Astrocyte of the hippocampus (primary cell): ENCODE measurements at places on chromosomes 2 and 18.

- peak; percentile 37 for DNase-seq
Observed at GRCh38 chr2:215171151-215171550, 32.7 kb upstream of the ABCA12 start.

- DNase-seq, result no peak
Observed at GRCh38 chr2:227029426-227030105, 134.4 kb downstream of the COL4A4 start.

DNA sequence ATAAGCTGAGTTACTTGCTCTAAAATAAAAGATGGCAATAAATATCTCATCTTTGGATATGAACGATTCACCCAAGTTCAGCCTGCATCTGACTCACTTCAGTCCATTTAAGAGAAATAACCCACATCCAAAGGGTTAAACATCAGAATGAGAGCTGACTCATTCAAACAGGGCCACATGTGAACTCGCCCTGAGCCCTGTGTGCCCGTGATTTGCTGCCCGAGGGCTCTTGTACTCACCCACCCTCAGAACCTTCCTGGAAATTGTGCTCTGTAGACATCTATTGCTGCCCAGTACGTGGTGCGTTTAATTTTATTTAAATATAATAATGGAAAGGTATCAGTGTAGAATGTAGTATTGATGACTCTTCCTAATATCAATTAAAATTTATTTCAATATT is 66.9 kb upstream of the RBM44 start:
- peak; percentile 71 for DNase-seq

DNA sequence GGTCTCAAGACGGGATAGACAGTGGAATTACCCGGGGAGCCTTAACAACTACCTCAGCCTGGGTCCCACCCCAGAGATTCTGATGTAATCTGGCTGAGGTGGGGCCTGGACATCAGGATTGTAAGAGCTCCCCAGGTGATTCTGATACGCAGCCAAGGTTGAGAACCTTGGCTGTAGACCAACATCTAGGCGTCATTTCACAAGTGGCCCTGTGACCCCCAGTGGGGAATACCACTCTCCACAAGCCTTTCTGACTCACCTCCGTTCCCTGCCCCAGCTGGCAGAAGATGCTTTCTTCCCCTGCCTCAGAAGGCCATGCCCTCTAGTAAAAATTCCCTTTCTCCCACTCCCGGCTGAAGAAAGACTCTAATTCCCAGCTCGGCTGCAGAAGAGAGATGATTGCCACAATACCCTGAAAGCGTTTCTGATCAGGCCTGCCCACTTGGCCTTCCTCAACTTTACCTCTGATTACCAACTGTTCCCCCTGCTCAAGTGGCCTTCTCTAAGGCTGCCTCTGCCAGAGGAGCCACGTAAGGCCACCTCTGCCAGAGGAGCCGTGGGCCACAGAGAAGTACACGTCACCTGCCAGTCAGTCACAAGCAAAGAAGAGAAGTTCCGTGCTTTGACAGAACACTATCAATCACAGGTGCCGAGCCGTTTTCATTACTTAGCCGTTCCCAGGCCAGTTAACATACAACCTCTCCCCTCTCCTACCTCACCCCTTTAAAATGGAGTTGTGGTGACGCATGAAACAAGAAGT is 116.8 kb upstream of the PKDCC start:
- no peak for DNase-seq

DNA sequence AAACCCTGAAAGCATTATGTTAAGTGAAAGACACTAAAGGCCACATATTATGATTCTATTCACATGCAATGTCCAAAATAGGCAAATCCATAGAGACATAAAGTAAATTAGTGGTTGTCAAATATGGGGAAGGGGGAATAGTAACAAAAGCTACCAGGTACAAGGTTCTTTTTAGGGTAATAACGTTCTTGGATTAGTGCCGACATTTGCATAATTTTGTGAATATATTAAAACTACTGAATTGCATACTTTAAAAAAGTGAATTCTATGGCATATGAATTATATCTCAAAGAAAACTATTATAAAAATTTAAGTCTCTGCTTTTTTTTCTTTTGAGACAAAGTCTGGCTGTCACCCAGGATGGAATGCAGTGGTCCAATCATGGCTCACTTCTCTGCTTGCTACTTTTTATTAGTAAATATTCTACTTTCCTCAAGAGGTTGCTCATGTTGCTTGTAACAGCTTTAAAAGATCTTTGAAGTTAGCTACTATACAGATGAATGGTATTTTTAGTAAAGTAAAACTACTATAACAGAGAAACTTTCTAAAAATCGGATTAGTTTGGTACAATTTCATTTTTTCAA is 2.5 kb downstream of the SESTD1 start:
- no peak for DNase-seq

- DNase-seq, result no peak
Observed at GRCh38 chr2:113966171-113966570, 76.3 kb downstream of the ACTR3 start.

- peak; percentile 41 for DNase-seq
Observed at GRCh38 chr18:31302991-31303390, 15.0 kb upstream of the DSG1 start.

DNA sequence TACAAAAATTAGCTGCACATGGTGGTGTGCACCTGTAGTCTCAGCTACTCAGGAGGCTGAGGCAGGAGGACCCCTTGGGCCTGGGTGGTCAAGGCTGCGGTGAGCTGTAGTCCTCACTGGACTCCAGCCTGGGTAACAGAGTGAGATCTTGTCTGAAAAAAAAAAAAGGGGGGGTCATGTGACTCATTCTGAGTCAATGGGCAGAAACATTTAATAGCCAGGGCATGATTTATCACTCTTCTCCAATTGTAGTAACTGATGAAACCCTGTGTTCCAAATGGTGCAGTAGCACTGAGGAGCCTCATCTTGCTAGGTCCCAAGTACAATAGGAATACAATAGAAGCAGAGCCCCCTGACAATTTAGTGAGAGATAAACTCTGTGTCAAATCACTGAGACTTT is 78.9 kb upstream of the CCDC68 start:
- DNase-seq, result no peak

- no peak for DNase-seq
Observed at GRCh38 chr2:240791221-240791800, 28.7 kb downstream of the KIF1A start.

GRCh38 chr2:74576863-74577229 is 22.3 kb downstream of the DOK1 start:
- DNase-seq, result peak; percentile 74

GRCh38 chr18:34258176-34258575 is 33.5 kb upstream of the NOL4 start:
- DNase-seq, result no peak

GRCh38 chr2:95043300-95044093 is 18.0 kb downstream of the MAL start:
- DNase-seq, result peak; percentile 90

DNA sequence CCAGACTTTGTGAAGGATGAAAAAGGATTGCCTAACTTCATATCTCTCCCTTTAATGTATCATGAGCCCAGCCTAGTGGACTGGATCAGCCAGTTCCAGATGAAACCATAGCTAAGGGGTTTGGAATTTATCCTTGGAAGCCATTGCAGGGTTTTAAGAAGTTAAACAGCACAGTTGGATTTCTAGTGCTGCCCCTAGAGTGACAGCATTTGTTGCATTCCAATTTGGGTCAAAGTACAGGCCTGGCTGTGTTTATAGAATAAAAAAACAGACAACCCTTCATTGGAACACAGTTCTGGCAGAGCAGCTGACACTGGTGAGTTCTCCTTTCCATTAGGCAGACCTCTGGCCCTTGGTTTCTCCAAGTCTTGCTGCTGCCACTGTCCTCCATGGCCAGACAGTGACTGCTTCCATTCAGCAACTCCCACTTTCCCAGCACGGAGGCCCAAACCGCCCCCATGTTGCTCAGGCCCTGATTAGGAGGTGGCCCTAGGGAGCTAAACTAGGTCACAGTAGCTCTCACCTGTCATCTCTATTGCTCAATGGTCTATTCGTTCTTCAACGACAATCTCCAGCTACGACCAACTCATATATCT is 8.0 kb downstream of the GPR39 start:
- peak; percentile 57 for DNase-seq

GRCh38 chr2:149731079-149731478 is 143.5 kb upstream of the MMADHC start:
- DNase-seq, result no peak

DNA sequence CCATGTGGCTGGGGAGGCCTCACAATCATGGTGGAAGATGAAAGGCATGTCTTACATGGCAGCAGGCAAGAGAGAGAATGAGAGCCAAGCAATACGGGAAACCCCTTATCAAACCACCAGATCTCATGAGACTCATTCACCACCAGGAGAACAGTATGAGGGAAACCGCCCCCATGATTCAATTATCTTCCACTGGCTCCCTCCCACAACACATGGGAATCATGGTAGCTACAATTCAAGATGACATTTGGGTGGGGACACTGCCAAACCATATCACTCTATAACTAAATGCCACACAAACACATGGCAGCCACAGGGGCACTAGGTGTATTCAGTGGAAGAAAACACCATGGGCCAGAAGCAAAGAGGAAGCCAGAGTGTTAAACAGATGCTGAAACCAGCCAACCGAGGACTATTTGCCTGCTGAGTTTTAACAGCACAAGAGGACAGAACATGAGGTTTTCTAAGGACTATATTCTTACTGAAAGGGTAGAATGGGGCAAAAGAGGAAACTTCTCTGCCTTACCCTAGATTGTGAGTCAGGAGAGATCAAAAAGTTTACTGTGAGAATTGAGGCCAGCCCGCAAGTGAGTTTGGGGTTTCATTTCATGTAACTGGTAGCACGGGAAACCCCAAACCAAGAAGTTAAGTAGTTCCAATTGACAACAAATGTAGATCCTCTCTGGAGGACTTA is 49.2 kb downstream of the SIGLEC15 start:
- DNase-seq, result no peak

GRCh38 chr18:8526332-8526731 is 82.9 kb upstream of the RAB12 start:
- no peak for DNase-seq

DNA sequence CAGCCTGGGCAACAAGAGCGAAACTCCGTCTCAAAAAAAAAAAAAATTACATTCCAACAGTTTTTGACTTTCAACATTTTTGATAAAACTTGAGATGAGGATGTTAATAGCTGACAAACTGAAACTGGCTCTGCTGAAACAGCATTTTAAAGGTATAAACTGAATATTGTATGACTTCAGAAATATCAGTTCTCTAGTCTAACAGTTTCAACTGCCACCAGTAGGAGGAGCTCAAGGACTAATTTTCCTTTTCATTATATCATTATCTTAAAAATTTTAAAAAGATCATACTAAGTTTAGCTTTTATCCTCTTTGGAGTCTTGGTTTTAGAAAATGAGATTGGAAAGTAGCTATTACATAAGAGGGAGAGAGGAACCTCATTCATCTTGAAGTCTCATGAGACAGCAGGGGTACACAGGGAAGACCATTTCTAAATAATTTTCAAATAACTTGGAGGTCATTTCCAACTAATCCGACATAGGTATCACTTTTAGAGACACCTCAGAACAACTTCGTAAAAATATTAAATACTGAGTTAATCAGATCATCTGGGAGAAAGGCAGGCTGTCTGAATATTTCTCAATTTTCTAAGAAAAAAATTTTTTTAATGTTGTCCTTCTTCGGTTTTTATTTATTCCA is 37.6 kb upstream of the MCM6 start:
- DNase-seq, result peak; percentile 59

- no peak for DNase-seq
Observed at GRCh38 chr18:72261590-72261989, 282.6 kb downstream of the CBLN2 start.

DNA sequence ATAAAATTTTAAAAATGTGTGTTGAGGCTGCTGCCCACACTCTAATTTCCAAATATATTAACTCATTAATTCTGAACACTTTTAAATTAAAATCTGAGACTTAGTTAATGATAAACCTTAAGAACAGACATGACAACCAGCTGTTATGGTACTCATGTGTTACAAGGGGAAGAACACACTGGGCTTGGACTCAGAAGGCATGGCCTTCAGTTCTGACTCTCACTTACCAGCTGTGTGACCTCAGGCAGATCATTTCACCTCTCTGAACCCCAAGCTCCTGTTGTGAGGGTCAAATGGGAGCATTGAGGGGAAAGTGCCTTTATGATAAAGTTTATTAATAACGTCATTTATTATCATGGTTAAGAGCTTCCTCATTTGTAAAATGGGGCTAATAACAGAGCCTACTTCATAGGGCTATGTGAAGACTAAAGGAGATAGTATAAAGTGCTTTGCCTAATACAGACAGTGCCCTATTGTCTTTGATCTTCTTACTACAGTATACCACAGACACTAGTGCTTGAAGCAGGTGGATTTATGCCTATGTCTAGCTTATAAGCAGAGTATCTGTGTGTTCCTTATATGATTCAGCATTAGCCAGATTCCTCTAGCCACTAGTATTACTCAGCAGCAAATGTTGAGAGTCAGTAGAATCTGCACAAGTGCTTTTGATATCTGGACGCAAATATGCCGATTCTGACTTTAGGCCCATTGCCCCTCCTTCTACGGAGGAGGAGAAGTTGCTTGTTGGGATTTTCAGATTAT is 99.6 kb downstream of the SGPP2 start:
- no peak for DNase-seq

GRCh38 chr2:63581298-63581961 is 6.8 kb downstream of the WDPCP start:
- peak; percentile 67 for DNase-seq

DNA sequence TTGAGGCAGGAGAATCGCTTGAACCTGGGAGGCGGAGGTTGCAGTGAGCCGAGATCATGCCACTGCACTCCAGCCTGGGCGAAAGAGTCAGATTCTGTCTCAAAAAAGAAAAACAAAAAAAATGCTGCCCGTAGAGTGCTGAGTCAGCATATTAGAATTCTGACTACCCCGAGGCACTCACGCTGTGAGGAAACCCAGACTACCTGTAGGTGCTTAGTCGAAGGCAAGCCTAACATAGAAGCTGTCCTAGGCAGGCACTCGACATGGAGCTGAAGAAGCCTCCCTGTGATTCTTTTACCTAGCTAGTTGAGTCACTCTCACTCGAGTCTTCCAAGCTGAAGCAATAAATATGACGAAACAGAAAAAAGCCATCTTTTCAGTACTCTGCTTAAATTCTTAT is 1323.2 kb upstream of the DDX18 start:
- DNase-seq, result peak; percentile 41

DNA sequence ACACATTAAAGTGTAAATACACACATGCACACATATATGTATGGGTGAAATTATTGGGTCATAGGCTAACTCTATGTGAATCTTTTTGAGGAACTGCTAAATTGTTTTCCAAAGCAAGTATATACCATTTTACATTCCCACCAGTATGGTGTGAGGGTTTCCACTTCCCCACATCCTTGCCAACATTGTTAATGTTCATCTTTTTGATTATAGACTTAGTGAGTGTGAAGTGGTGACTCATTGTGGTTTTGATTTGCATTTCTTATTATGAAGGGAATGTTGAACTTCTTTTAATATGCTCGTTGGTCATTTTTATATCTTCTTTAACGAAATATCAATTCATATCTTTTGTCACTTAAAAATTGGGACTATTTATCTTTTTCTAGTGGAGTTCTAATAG is 181.8 kb upstream of the GCFC2 start:
- peak; percentile 25 for DNase-seq

- no peak for DNase-seq
Observed at GRCh38 chr18:63972002-63972376, 2.1 kb downstream of the SERPINB8 start.

GRCh38 chr2:156779416-156780120 is 343.4 kb downstream of the GPD2 start:
- DNase-seq, result no peak

GRCh38 chr18:33844232-33844631 is 266.2 kb downstream of the ASXL3 start:
- DNase-seq, result peak; percentile 47

- DNase-seq, result no peak
Observed at GRCh38 chr2:158094487-158095092, 7.1 kb upstream of the UPP2 start.

GRCh38 chr18:55185391-55185790 is 226.1 kb upstream of the CCDC68 start:
- peak; percentile 11 for DNase-seq
